Thoracic aorta (tissue), 2 donors: ENCODE measurements at places on chromosomes 7 and 10.

DNA sequence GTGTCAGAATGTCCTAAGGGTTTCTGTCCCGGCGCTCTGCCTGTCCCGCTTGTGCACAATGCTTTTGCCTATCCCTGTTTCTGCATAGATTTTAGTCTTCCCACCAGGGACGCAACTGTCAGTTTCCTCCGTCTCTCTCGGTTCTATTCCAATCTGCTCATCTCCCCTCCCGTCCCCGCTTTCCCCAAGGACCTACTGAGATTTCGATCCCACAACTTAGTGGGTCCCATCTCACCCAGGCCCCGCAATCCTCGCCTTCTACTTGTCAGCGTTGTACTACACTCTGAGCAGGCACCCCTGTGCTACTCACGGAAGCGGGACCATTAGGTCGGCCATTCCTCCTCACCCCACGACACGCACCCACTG is 519 bp upstream of the ZNF655 start:
- DNase-seq = no peak

- no peak for DNase-seq
These were observed 350.6 kb downstream of the TFEC start for GRCh38 chr7:115679976-115680375.

DNA sequence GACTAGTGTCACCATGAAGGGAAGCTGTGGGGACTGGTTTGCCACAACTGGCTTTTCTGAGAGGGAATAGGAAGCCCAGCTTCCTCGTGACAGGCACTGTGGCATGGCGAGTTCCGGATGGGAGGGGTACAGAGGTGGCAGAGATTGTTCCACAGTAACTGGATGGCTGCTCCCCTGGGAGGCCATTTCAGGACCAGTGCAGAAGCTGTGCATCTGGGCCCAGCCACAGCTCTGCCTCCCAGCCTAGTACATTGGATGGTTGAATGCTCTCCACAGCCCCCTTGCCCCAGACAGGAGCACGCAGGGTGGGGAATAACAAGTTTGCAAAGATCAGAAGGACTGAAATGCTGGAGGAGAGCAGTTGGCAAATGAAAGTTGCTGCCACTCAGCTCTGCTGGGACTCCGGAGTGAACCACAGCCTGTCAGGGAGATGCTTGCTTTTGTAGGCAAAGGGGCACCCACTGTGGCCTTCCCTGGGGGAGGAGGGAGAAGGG is 51.8 kb downstream of the GSDME start:
- DNase-seq = no peak

- DNase-seq = no peak
These were observed 189.2 kb upstream of the PODXL start for GRCh38 chr7:131745390-131746248.

DNA sequence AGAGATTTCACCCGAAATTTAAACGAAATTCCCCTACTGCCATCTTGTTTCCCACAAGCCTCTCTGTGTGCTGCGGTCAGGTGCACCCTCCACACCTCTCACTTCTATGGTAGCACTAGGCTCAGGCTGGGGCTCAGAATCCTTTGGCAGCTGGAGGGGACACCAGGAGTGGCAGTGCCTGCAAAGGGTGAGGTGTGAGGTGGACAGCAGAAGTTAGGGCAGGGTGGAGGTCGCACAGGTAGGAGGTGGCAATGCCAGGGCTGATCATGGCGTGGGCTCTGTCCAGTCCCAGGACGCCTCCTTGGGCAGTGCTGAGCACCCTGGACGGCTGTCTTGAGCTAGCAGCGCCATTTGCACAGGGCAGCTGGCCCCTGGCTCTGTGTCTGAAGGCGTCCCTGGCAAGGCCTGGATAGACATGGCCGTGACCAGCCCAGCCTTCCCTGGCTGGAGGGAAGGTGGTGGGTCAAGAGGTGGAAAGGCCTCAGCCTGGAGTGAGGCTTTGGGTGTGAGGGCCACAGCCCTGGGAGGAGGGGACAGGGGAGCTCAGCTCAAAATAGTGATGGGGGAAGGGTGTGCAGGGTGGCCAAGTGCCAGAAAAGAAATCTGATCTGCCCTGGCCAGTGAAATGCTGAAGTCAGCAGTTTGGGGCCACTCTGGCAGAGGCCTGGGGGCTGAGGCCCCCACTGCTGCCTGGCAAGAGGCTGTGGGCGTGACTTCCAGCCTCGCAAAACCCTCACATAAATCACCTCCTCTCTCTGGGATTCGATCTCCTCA is 40.0 kb downstream of the ZCCHC24 start:
- no peak for DNase-seq

GRCh38 chr7:42096681-42097561 is 140.1 kb downstream of the GLI3 start:
- no peak for DNase-seq

DNA sequence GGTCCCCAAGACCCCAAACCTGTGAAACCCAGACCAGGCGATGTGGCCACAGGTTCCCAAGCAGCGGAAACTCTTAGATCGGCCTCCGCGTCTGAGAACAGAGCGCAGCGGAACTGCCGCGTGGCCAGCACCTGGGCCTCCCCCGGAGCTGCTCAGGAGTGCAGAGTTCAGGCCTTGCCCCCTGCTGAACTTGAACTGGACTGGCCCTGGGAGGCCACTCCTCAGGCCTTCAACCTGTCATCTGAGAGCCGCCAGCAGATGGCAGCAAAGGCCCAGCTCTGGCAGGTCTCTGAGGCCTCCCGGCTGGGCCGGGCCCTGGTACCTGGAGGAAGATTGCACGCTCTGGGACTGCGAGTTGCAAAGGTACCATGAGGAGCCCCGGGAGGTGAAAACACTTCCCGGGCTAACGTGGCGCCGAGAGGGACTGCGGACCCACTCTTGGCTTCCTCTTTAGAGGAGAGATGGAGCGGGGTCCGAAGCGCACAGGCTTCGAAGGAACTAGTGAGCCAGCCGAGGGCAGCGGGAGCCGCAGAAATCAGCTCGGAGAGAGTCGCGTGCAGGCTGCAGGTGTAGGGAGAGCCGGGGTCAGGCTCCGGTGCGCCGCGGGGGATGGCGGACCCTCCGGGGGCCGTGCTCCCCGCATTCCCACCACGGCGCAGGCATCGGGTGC is 89.2 kb downstream of the PAXIP1 start:
- DNase-seq = peak; percentile 31

- no peak for DNase-seq
These were observed 28.9 kb downstream of the MAT1A start for GRCh38 chr10:80260295-80261243.

DNA sequence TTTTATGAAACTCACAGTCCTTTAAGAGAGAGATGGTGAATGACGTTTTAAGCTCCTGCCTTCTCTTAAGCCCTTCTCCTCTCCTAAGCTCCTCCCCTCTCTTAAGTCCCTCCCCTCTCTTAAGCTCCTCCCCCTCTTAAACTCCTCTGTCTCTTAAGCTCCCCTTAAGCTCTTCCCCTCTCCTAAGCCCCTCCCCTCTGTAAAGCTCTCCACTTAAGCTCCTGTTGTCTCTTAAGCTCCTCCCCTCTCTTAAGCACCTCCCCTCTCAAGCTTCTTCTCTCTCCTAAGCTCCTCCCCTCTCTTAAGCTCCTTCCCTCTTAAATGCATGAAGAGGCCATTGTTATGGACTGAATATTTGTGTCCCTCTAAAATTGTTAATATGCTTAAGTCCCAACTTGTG is 1180.6 kb upstream of the AUTS2 start:
- no peak for DNase-seq

DNA sequence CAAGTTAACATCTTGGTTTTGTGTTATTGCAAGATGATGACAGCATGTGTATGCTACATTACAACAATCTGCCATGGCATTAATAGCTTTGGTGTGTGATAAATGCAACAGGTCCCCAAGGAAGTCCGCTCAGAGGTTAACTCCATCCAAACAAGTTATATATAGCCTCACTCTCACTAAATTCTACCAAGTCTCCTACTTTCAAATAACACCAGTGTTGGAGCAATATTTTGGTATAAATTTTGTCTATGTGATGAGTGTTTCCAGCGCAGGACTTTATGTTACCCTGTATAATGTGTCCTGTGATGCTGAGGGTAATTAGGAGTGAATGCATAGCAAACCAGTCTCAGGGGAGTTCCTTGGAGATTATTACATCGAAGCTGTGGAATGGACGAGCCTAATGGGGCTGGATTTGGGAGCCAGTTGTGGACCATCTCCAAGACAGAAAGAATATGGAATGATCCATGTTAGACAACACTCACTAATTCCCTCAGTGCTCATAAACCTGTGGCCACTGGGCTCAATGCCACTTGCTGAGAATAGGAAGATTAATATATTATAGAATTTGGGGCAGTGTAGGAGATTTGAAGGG is 127.6 kb upstream of the CXCL12 start:
- no peak for DNase-seq

DNA sequence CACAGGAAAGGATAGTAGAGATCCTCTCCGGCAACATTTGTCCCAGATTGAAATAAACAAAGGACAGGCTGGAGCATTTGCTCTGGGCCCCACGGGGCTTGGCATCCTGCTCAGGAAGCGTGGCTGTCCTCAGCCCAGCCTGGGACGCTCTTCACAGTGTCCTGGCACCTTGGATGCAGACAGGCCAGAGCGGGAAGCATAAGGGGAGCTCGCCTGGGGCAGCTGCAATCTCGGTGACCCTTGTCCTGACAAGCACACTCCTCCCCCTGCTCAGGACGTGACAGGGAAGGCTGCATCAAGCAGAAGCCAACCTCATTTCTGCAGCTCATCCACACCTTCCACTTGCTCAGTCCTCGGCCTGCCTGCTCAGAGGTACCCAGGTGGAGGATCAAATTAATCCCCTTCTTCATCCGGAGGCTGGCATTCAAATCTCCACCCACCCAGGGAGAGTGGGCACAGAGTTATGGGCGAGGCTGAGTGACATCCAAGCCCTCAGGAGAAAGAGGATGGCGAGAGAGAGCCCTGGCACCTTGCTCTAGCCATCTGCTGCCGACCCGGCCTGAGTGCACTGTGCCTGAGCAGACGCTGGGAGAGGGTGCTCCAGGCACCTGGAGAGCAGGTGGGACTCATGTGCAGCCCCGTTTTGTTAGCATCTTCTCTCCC is 47.6 kb downstream of the ABRAXAS2 start:
- no peak for DNase-seq

DNA sequence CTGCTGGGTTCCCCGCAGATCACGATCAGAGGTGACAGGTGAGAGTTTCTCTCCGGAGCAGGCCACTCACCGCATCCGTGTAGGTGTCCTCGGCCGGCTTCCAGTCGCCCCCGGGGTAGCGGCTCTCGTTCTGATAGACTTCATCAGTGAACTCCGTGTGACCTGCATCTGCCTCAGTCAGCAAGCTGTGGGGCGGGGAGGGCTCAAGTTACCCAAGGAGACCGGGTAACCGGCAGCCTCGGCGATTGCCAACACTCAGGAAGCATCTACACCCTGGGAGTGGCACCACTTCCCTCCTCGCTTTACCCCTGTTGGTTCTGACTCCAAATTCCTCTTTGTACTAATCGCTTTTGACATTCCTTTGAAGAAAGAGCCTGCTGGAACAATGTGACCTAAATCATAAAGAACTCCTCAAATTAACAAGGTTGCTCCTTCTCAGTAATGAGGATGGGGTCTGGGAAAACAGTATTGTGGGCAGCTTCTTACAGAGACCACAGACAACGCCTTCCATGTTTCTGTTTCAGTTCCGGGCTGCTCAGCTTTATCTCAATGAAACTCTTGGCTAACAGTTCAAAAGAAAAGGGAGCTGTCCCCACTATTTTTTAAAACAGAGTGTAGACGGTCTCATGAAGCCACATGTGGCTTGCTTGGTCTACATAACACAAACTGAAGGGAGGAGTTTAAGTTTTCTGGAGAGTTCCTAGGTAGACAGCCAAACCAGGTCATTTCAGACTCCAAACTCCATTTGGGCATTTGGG is 118.1 kb downstream of the MYOF start:
- no peak for DNase-seq

DNA sequence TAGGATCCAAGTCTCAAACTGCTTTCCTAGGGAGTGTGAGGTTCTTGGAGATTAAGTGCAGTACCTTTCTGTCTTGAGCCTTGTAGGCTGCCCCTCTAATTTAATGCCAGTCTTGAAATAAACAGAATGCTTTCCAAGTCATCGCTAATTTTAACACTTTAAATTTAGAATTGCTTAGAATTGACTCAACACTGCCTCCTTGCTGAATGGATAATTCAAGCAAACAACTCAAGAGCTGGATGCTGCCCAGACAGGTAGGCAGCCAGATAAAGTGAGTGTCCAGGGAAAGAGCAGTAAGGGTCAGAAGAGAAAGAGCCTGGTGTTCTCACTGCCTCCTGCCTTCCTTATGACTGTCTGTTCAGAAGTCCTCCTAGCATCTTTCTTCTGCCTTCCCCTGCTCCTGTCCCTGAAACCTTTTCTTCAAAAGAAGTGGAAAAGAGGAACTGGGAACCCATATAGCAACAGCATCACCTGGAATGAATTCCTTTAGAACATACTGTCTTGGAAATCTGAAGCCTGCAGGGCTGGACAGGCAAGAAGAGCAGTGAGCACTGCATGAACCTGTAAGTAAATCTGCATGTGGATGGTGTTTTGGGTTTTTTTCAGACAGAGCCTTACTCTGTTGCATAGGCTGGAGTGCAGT is 3.1 kb upstream of the GOT1 start:
- DNase-seq = no peak

DNA sequence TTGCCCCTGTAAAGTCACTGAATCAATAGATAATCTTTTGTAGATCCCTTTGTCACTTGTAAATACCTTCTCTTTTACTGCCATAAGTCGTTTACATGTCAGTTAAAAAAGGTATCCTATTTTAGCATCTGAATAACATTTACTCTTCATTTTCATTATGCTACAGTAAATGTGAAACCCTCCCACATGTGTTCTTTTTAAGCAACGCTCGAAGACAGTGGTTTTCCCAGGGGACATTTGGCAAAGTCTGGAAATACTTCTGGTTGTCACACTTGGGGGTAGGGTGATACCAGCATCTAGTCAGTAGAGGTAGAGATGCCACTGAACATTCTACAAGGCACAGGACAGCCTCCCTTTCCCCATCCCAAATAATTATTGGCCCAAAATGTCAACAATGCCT is 23.7 kb downstream of the ATAD1 start:
- DNase-seq = no peak

GRCh38 chr10:133031541-133032125 is 56.1 kb upstream of the ADGRA1 start:
- DNase-seq = no peak

- no peak for DNase-seq
These were observed 41.0 kb upstream of the ITGA8 start for GRCh38 chr10:15760681-15761080.

DNA sequence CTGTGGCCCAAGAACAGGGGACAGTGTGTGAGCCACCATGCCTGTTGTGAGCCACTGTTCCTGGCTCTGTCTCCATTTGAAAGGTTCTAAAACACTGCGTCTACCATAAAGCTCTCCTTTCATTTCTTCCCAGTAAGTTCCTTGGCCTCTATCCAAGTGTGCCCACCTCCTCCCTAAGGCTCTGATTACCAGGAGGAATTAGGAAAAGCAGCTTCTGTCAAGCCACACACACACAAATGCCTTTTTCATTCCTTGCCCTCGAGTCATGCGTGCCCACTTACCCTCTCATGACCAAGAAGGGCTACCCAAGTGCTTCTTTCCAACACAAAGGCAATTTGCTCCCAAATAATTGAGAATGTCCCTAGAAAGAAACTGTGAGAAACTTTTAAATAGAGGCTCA is 70.8 kb upstream of the PARD3 start:
- DNase-seq = no peak

- no peak for DNase-seq
These were observed 16.0 kb downstream of the MYOZ1 start for GRCh38 chr10:73625004-73625883.

GRCh38 chr10:46992803-46993561 is 81.8 kb downstream of the PTPN20 start:
- no peak for DNase-seq

- no peak for DNase-seq
These were observed 332.1 kb downstream of the WDR11 start for GRCh38 chr10:121183236-121183635.

- DNase-seq = no peak
These were observed 19.4 kb downstream of the ZMIZ1 start for GRCh38 chr10:79088176-79088575.
